Right lobe of liver (tissue), 6 donors: ENCODE measurements at places on chromosomes 4 and X.

DNA sequence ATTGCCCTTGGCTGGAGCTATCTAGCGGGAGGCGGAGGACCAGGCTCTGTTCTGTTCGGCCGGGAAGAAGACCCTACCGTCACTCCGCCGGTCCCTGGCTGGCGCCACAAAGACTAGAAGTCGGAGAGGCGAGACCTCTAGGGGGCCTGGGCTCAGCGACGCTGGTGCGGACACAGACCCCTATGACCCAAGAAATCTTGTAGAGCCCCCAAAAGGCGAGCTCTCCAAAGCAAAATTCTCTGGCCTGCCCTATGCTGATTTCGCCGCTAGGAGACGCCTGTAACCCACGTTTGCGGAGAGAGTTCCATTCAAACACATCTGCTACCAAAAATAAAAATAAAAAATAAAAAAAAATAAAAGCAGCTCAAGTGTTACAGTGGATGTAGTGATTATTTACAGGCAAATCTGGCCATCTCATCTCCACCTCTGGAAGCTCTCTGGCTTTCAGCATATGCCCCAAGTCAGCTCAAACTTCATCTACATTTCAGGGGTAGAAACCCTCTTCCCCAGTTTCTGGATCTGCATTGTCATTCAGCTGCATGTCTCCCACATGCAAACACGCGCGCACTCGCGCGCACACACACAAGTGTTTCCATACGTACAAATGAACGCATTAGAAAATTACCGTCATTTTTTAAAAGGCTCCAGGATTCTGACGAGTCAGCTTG lies 2.4 kb upstream of the PCDH10 start:
- no peak for DNase-seq

DNA sequence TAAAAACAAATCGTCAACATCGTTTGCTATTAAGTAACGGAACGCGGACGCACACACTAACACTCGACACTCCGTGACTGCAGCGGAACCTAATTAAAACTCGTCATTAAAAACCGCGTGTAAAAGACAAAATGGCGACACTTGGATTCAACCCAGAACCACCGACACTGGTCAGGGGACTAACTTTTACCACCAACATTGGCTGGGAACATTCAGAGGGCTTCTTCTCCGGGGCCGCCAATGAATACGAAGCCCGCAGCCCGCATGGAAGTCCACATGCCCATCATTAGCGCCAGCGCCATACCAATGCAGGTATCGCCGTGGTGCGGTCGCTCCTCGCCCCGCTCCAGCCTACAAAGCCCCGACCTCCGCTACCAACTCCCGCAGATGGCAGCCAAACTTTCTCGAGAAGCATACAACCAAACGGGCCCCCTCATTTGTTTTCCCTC lies 498 bp downstream of the RBMX start:
- DNase-seq: peak; percentile 56

DNA sequence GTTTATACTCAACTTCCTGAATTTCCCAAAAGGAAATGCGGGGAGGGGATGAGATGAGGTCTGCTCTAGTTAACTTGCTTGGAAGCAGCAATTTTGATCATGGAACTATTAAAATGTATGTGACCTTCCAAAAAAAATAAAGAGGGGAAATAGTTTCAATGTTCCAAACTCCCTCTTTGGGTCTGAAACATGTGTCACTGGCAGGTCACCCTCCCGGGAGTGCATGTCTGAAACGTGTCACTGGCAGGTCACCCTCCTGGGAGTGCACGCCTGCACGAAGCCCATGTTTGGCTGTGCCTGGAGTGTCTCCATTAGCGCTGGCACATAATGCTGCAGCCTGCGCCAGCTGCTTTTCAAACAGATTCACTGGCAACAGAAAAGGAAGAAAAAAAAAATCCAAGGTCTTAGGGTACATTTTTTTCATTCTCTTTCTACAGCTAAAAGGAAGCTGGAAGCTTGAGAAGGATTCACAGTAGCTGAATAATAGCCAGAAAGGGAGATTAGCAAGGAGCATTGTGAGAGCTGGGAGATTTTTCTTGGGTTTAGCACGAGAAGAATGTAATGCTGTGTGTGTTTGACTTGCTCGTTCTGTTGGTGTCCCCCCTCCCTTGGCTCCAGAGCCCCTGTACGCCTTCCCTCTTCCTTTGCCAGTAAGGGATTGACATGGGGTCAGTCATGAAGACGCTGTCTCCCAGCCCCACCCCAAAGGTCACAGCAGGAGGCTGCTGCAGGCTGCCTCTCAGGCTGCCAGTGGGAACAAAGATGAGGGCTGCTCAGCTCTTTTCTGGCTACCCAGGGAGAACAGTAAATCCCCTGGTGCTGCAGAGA lies 39.2 kb upstream of the TLR3 start:
- peak; percentile 80 for DNase-seq

GRCh38 chrX:144327495-144327894 lies 443.6 kb downstream of the UBE2NL start:
- no peak for DNase-seq

- DNase-seq: no peak
Observed at GRCh38 chr4:185128272-185129119, 14.6 kb upstream of the SLC25A4 start.

- DNase-seq: no peak
Observed at GRCh38 chrX:16307950-16308349, 140.7 kb downstream of the MAGEB17 start.

DNA sequence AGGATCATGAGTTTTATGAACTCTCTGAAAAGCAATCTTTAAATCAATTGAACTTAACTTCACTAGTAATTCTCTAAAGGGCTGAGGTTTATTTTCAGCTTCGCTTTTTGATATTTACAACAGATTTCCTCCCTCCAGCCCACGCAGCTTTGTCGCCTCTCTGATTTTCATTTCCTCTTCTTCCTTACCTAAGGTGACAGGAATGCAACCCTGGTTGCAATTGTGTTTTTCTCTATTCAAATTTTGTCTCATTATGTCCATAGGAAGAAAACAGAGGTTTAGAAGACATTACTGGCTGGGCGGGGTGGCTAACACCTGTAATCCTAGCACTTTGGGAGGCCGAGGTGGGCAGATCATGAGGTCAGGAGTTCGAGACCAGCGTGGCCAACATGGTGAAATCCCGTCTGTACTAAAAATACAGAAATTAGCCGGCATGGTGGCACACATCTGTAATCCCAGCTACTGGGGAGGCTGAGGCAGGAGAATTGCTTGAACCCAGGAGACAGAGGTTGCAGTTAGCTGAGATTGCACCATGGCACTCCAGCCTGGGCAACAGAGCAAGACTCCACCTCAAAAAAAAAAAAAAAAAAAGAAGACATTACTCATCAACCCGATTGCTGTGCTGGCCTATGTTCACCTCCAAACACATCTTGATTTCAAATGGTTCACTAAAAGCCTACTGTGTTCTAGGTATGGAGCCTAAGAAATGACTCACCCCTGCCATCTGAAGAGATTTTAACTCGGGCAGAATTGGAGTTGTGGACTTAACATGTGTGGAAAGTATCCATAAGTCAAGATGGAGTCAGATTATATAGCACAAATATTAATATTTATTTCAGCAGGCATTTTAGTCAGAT lies 36.8 kb downstream of the VSIG4 start:
- DNase-seq: no peak

DNA sequence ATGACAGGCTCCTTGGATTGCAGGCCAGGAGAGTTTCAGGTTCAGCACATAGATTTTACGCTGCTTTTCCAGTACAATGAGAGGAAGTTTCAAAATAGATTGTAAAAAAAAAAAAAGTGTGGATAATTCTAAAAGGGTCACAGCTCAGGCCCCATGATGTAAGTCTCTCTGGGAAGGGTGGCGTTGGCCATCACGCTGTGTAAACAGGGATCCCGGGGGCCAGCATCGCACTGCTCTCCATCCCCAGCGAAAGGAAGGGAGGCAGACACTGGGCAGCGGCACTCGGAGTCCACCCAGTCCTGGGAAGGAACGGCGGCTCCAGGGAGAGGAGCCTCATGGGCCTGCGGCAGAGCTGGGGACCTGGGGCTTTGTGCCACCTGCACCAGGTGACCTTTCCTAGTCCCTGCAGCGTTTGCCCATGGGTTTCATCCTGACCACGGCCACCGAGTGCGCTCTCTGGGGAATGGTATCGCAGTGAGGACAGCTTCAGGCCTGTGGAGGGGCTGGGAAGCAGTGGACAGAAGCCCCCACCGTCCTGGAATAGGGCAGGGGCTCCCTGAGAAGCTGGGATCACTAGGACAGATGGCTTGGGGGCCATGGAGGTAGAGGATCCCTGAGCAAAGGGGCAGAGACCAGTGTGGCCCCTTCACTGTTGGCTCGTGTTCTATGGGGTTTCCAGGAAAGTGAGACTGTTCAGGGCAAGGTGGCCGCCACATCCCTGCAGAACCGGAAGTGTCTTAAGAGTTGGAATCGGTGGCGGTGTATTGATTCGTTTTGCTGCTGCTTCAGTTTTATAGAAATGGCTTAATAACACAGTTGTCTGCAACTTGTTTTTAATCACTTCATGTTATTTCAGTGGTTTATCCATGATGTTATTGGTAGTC lies 38.9 kb downstream of the RGS12 start:
- peak; percentile 51 for DNase-seq

- peak; percentile 30 for DNase-seq
Observed at GRCh38 chr4:1043651-1044468, 32.4 kb downstream of the FGFRL1 start.

- no peak for DNase-seq
Observed at GRCh38 chr4:121554382-121554781, 142.4 kb downstream of the ANXA5 start.

GRCh38 chrX:23598575-23598974 lies 68.7 kb upstream of the PRDX4 start:
- DNase-seq: no peak

GRCh38 chr4:26162101-26162500 lies 158.7 kb upstream of the RBPJ start:
- no peak for DNase-seq

DNA sequence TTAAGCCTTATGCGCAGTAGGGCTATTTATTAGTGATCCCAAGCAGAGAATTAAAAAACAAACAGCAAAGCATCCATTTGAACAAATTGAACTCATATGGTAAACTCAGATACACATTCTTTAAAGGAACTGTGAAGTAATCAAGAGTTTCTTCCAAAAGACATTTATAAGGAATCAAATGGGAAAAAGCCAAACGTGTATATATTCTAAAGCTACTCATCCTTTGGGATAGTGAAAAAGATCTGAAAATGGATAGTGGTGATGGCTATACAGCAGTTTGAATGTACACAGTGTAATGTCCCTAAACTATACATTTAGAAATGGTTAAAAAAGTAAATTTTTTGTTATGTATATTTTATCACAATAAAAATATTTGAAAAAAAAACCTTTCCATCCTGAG lies 16.6 kb upstream of the HPGDS start:
- DNase-seq: no peak

- no peak for DNase-seq
Observed at GRCh38 chr4:24604558-24605214, 20.3 kb upstream of the DHX15 start.

DNA sequence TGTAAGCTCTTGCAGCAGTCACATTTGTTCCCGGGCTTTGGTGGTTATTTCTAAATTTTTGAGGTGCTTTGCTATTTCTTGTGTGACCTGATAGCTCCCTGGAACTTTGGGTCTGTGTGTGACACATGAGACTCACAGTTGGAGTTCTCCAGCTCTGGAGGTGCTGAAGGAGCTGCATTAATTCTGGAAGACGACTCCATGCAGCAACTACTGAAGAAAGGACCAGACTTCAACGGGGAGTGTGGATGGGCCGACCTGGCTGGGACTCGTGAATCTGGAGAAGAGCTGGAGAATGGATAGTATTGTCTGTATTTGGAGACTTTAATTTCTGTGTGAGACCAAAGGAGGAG lies 1.5 kb downstream of the MRFAP1 start:
- DNase-seq: no peak

DNA sequence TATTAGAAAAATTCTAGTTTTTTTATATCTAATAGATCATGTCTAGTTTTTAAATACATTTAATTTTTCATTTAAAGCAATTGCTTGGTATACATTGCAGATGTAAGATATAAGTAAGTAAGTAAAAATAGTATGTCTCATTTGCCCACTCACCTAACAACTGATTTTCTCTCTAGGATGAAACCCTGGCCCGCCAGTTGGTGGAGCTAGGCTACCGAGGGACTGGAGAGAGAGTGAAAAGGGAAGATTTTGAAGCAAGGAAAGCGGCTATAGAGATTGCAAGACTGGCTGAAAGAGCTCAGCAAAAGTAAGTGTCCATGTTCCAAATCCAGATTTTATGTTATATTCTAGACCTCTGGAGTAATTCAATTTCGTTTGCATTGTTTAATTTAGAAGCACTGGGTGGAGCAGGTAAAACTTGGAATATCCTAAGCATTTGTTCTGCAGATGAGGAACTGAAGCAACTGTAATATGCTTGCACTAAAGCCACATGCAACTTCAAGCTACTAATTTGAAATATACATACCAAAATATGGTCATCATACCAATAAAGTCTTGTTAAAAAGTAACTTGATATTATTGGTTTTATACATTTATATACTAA lies 27.1 kb downstream of the CFAP299 start:
- no peak for DNase-seq

- DNase-seq: no peak
Observed at GRCh38 chr4:11566444-11567022, 137.8 kb upstream of the HS3ST1 start.

GRCh38 chr4:96708766-96709165 lies 868.9 kb downstream of the PDHA2 start:
- no peak for DNase-seq

DNA sequence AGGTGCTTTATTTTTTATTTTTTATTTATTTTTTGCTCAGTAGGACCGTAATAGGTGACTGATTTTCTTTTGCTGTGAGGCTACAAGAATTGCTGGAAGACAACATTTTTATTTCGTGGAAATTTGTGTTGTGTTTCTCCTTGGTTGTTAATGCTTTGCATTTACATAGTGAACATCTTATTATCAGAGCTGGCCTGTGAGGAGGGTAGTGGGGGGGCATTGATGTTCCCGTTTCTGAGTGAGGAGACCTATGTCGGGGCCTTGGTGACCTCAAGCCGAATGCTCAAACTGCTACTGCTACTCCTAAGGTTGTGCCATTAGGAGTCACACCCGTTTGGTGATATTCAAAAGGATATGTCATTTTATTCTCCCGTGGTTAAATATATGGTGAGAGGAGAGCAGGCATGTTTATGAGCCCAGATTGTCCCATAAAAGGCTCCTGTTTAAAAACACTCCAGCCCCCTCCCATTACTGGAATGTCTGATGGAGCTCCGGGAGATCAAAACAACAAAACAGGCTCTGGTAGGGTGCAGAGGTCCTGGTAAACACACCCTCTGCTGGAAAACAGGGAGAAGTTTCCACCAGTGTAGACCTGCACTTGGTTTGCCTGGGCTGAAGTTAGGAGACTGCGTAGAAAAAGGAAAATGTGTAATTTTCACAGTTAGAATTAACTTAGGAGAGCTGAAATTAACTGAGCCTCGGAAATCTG lies 5.6 kb downstream of the PDGFRA start:
- DNase-seq: no peak

GRCh38 chrX:37912304-37912703 lies 64.9 kb upstream of the DYNLT3 start:
- no peak for DNase-seq

DNA sequence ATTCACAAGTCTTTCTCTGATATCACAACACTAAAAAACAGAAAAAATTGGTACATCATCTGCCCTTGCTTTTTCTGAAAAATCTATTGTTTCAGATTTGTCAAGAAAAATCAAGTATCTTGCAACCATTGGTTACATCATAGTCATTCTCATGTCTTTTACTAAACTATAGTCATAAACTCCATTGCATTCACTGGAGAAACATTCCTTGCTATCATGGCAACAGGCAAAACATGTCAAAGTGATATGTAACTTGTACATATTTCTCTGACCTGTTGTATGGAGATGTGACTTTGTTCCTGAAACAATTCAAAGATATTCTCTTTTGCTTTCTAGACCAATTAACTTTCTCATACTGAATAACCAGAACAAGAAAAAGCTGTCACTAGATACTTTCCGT lies 121.9 kb upstream of the ANK2 start:
- no peak for DNase-seq
